ENCODE measurements at places on chromosomes 13 and 19. TPM values are rescaled to one million over a fixed set of nuclear protein-coding genes. Genes with fewer than 3 reads are reported as not detected.

DNA sequence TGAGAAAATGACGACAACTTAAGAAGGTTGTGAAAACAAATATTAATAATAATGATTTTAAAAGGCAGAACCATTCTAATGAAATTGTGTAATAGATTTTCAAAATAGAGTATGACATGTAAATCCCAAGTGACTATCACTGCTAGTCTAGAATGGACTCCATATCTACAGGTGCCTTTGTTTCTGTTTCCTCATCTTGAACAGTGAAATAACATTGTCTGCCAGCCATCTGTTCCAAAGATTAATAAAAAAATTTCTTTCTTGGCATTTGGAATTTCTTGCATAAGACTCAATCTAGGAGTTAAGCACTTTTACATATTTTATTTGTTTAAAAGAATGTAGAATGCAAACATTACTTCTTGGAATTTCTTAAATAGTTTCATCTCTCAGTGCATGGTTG, 520.1 kb upstream of the ARGLU1 start:
- DNase-seq, result no peak

GRCh38 chr19:51509823-51510660, 8.4 kb upstream of the SIGLEC12 start:
- no peak for DNase-seq

DNA sequence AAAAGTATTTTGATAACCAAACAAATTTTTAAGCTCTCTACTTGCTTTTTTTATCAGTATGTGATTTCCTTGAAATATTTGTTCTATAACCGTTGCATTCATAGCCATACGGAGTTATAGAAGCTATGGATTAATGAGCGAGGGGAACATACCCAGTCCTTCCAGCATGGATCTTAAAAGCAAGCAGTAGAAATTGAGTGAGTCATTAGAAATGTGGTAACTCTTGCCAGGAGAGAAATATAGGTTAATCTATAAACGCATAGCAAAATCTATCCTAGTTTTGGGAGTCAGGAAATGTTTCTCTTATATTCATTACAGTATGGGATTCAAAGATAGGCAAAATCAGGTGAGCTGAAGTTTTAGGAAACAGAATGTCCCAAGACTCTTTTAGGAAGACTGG, 507.4 kb downstream of the DACH1 start:
- DNase-seq, result no peak

DNA sequence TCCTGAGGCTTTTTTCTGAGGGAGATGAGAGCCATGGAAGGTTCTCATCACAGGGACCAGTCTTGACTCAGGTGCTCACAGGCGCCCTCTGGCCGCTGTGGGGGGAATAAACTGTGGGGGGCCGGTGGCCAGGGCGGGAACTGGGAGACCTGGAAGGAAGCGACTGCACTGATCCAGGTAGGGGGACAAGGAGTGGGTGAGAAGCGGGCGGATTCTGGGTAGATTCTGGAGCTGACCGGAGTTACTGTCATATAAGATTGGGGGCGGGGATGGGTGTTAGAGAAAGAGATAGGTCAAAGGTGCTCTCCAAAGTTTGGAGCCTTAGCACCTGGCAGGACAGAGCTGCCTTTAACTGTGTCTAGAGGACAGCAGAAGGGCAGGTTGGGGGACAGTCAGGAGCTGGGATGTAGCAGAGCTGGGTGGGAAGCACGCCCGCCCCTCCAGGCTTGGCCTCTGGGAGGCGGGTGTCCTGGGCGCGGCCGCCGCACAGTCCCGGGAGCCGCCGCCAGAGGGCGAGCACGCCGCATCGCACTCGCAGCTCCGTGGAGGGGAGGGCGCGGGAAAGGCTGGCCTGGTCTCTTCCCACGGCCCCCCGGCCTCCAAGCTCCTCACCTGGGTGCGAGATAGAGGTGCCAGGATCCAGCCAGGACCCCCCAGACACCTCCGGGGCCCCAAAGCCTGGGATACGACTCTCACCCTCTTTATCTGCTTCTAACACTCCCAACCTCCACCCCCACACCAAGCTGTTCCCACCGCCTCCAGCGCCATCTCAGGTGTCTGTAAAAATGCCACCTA, 4.2 kb upstream of the DAND5 start:
- DNase-seq, result peak; percentile 69

DNA sequence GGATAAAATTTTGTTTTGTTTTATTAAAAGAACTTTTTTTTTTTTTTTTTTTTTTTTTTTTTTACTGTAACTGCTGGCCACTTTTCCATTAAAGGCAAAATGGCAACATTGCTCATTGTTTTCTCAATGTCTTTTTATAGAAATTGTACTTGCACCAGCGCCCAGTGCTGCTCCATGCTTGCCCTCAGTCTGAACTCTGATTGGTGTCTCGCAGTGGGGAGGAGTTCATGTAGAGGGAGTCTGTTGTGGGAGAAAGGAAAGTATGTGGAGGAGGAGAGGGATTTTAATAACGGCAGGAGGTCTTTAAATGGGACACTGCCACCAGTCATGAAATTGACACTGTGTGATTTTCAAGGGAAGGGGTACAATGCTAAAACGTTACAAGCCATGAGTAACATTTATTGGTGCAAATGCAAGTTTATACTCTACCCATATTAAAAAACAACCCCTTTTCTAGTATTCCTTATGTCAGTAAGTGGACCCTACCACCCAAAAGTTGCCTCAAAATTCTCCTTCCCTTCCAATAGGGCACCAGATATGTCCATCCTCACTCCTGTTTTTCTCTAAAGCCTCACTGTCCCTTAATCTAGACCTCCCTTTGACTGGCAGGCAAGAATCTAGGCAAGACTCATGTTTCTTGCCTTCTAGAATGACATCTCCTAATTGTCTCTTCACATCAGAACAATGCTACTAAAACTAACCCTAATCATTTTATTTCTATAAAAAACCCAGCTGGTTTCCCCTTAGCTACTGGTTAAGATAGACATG, 3.2 kb downstream of the RASL11A start:
- peak; percentile 10 for DNase-seq

GRCh38 chr13:113723410-113724015, 35.5 kb upstream of the TMEM255B start:
- no peak for DNase-seq

GRCh38 chr13:40247845-40248244, 418.6 kb downstream of the FOXO1 start:
- DNase-seq, result no peak

Gene GJA3
- 0.52 TPM for total RNA-seq

Gene ZNF507
- 9.4 TPM for total RNA-seq

- no peak for DNase-seq
Observed at GRCh38 chr13:44826591-44827350, 162.5 kb downstream of the NUFIP1 start.

Gene UTP14C
- total RNA-seq, result 14.0 TPM

GRCh38 chr13:24922387-24922744, 158.4 kb downstream of the RNF17 start:
- DNase-seq, result peak; percentile 28

Measured in A172 (cell line).